ENCODE measurements at places on chromosomes 1 and 21. TPM values are rescaled to one million over a fixed set of nuclear protein-coding genes. Genes with fewer than 3 reads are reported as not detected.

The SYT14 gene
- 3.9 TPM for total RNA-seq

The DDR2 gene
- total RNA-seq, result 289 TPM

The MPL gene
- not detected for total RNA-seq

The DMRTA2 gene
- 0.32 TPM for total RNA-seq

The PALMD gene
- 6.8 TPM for total RNA-seq

The PLA2G2D gene
- total RNA-seq, result not detected

The CD53 gene
- not detected for total RNA-seq

The SPRR2F gene
- total RNA-seq, result not detected

The PLXNA2 gene
- 1.9 TPM for total RNA-seq

The RAB42 gene
- total RNA-seq, result 3.9 TPM

The C1orf21 gene
- 3.9 TPM for total RNA-seq

The PRKAA2 gene
- 1.3 TPM for total RNA-seq

The SLAMF9 gene
- total RNA-seq, result not detected

Measured in fibroblast of villous mesenchyme (primary cell).